ENCODE measurements at places on chromosomes 12 and 14.

- DNase-seq, result no peak
Observed at GRCh38 chr14:38410442-38410841, 154.5 kb upstream of the CLEC14A start.

DNA sequence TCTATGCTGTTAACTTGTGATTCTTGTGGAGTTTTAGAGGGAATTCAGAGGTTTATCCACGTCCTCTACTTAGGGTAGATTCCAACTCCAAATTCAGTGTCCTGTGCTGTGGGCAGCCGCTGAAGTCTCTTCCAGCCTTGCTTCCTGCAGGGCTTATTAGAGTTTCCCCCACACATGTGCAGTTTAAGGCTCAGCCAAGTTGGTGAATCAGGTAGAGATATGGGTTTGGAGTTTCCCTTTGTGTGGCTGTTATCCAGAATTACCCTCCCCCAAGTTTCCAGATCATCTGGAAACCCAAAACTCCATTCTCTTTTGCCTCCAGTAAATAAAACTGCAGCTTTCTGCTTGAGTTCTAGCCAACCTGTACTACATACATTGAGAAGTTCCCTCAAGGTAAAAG, 853.7 kb downstream of the GALC start:
- no peak for DNase-seq

- no peak for DNase-seq
Observed at GRCh38 chr12:132079200-132079599, 64.9 kb downstream of the DDX51 start.

DNA sequence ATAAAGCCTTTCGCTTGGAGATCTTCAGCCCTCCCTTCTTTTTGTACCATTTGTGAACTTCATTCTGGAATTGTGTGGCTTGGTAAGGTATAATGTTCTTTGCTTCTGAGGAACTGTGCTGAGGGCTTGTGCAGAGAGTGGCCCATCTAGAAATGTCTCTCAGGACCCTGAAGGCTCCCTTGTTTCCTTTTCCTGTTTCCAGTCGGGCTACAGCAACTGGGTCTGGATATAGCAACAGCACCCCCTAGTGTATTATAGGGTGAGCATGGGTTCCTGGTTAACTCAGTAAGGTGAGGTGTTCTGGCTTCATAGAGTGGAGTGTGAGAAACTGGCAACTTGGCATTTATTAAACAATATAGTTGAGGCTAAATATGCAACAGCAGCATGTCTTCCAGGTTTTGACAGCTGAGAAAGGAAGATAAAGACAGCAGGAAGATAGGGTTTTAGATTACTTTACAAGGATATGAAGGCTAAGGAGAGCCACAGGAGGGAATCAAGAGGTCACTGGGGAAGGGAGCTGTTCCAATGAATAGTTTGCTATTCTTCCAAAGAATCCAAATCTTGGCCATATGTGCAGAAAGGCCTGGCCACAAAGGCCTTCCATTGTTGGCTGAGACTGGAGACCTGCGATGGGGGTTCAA, 49.1 kb upstream of the RNU6-8 start:
- no peak for DNase-seq

GRCh38 chr14:69768873-69769272, 1.9 kb downstream of the SRSF5 start:
- DNase-seq, result no peak

GRCh38 chr12:52828591-52829021, 5.5 kb downstream of the KRT79 start:
- DNase-seq, result no peak

DNA sequence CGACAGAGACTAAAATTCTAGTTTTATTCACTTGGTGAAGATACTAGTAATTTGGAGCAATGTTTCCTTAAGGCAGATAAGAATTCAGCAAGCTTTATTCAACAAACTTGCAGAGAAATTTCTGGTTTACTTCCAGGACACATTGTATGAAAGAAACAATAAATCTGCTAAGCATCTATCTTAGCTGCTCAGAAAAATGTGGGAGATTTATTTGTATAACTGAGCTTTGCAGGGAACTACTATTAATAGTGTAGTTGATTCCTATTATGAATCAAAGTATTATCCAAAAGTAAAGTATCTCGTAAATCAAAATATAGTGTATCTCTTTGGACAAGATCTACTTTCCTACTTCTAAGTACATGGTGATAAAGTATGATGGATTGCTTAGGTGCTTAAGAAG, 239.4 kb upstream of the TMTC1 start:
- DNase-seq, result no peak

DNA sequence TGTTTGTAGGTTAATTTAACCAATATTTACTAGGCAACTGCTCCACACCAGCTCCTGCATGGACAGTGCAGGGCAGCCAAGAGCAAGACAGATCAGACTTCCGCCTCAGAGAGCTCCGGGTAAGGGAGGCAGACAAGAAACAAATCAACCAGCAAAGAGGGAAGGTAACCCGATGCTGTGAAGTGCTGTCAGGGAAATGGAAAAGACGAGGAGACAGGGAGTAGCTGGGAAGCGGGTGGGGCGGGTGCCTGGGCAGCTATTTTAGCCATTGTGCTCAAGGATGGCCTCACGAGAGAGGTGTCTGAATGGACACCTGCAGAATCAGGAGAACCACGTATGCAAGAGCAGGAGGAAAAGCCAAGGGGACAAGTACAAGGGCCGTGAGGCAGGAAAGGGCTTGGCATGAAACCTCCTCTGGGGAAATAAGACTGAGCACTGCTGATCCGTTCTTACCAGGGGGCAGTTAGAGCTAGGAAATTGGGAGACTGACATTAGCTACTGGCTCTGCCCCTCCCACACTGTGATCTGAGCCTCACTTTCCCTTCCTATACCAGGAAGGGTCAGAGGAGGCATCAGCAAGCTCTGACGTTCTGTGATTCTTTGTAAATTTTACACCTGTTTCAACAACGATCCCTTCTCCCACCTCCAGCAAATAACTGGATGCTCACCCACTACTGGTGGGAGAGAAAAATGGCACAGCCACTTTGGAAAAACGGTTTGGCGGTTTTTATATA, 6.5 kb upstream of the TMEM119 start:
- no peak for DNase-seq

DNA sequence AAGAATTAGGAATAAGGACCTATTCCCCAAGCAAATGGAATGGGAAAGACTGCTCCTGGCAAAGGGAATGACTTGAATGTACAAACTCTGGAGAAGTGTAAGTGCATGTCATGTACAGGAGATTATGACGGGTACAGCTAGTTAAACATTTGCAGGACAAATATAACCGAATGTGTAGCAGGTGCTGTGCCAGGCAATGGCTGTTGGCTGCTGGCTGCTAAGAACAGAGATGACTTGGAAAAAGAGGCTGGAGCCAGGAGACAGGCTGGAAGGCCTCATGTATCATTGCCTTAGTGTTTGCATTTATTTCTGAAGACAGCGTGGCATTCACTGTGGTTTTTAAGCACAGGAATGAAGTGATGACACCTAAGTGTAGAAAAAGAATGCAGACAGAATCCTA, 136.8 kb downstream of the TTC8 start:
- no peak for DNase-seq

DNA sequence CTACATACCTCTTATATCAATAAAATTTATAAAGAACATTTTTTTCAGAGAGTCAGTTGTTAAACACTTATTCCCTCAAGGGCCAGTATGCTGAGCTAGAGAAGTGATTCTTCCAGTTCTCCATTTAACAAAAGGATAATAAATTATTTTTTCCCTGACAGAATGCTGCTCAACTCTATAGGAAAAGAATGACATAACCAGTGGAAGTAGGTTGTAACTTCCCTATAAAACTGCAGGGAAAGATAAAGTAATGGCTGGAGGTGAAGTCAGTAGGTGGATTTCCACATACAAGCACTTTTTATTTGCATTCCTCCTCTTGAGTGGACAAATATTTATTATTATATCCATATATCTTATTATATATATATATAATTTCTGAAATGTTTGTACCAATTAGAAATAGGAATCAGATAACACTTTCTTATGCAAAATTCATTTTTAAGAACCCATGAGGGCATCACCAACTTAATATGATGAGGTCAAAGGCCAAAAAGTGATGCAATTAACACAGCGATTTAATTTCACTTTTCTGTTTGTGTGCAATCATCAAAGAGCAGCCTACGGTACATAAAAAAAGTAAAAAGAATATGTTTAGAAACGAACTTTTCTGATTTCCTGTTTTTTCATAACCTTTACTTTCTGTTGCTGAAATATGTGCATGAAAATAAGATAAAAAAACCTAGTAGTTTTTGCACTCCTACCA, 175.3 kb downstream of the PRKD1 start:
- no peak for DNase-seq

- no peak for DNase-seq
Observed at GRCh38 chr12:121196902-121197301, 13.0 kb upstream of the P2RX4 start.

- DNase-seq, result no peak
Observed at GRCh38 chr12:51098611-51099010, 15.2 kb upstream of the CSRNP2 start.

GRCh38 chr12:109998241-109998903, 858 bp upstream of the ANKRD13A start:
- DNase-seq, result no peak

DNA sequence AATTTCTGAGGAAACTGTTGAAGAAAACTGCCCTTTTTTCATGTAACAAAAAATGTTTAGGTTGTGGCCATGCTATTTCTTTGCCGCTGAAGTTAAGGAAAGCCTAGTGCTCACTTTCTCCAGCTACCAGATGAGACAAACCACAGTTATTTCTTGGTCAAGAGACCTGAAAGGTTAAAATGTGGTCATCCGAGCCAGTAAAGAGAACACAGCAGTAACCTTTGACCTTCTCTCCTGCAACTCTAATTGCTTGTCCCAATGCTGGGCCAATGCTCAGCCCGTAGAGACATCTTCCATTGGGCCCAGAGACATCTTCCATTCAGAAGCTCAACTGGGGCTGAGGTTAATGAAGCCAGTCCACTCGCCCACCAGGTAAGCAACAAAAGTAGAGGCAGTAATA, 109.8 kb upstream of the CPSF6 start:
- no peak for DNase-seq

DNA sequence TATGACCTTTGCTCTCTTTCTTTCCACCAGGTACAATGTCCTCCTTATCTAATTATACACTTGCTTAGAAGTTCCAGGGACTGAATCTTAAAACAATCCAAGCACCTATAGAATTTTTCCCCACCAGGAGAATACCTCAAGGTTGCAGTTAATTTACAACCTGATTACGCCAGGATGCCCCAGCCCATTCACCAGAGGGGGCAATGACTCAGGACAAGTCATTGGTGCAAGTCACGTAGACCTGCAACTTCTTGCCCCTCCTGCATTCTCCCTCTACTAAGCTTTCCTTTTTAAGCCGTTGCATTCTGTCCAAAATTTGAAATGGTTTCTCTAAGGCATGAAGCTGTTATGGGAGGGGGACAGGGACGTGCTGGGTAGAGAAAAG, 111.1 kb upstream of the SCAF11 start:
- no peak for DNase-seq

GRCh38 chr12:64995816-64996215, 125.3 kb downstream of the WIF1 start:
- no peak for DNase-seq

GRCh38 chr12:29710104-29710503, 73.6 kb downstream of the TMTC1 start:
- no peak for DNase-seq

DNA sequence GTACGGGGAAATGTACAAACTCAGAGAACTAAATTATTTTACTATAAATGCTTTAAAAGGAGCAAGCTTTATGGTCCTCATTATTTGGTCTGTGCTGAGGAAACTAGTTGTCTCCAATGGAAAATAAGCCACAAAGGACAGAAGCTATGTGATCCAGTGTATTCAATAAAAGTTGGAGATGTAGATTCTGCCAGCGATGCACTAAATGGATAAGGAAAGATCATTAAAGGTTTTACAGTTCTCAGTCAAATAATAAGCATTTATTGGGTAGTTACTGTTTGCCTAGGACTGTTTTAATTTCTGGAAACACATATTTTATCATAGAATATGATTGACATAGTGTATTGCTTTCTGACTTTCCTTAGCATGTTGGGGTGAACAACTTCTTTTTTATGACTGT, 458.9 kb upstream of the STXBP6 start:
- no peak for DNase-seq

- DNase-seq, result no peak
Observed at GRCh38 chr12:54044425-54045103, 9.1 kb upstream of the HOXC4 start.

DNA sequence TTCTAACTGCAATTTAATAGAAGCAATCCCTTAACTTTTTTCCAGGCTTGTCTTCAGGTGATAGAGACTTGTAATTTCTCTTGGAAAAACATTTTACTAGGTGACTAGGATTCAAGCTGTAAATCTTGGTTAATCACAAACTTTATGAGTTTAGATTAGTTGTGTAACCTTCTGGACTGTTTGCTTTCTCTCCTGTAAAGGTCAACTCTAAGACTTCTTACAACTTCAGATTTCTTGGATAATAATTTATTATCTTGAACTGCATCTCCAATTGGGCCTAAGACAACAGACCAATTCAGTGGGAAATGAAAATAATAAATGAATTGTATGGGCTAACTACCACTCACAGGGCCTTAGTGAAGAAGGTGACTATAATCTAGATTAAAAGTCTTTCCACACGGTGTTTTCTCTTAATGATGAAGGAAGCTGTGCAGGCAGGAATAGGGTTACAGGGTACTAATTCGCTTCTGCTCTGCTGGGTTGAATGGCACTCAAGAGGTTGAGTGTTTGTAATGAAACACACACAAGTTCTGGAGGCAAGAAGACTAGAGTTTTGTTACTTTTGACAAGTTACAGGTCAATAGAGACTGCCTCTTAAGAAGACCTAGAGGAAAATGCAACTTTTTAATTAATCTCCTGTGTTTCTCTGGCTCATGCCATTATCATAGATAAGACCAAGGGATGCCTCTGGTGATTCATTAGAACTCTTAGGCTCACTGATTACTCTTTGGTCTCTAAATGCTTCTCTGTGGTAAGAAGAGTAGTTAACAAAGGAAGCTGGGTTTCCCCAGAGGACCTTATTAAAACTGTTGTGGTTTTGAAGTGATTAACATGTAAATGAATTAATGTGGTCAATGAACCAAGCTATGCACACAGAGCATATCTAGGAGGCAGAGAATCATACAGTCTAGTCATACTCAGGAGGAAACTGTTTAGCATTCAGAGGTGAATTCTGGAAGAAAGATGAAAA, 30.0 kb upstream of the OR4E1 start:
- no peak for DNase-seq

- DNase-seq, result no peak
Observed at GRCh38 chr12:60494244-60494643, 898.4 kb downstream of the SLC16A7 start.

DNA sequence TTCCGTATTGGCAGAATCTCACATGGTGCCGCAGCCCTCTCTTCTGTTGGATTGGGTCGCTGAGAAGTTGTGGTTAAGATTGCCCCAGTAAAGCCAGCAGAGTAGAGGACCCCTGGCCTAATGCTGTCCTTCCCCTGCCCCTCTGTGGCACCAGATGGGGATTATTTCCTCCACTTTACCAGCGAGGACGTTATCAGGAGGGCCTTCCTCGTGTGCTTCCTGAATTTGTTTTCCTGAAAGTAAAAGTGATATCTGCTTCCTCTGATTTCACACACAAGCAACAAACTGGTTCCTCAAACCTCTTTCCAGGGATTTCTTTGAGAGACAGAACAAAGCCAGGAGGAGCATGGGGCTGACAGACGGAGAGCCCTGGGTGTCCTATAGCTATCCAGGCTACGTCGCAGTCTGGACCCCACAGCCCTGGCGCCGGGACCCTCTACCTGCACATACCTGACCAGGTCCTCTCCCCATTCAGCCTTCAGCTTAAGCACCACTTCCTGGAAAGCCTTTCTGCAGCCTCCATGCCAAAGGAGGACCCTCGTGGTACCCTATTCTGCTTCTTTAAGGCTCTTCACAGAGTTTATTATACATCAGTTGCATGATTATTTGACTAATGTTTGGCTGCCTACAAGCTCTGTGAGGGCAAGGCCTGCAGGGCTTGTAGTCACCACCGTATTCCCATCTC, 314.8 kb upstream of the FKBP4 start:
- DNase-seq, result no peak
